ENCODE measurements at places on chromosomes 11 and 22.

GRCh38 chr11:107549253-107549953 lies 16.1 kb downstream of the ALKBH8 start:
- DNase-seq = peak; percentile 20

DNA sequence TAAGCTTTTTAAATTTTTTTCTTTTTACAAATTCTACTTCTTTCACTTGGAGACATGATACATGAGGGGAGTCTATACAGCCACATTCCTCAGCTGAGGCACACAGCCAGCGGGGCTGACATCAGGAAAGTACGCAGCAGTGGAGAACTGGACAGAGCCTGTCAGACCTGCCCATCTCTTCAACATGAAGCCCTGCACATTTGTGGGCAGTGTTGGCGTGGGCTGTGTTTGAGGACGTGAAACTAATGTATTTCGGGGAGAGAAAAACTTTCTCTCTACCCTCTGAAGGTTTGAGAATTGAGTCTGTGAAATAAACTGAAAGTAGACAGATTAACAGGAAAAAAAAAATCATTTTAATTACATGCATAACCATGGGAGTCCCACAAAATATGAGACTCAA lies 84.8 kb upstream of the HTATIP2 start:
- no peak for DNase-seq

GRCh38 chr11:128898580-128899344 lies 7.6 kb downstream of the KCNJ5 start:
- no peak for DNase-seq

DNA sequence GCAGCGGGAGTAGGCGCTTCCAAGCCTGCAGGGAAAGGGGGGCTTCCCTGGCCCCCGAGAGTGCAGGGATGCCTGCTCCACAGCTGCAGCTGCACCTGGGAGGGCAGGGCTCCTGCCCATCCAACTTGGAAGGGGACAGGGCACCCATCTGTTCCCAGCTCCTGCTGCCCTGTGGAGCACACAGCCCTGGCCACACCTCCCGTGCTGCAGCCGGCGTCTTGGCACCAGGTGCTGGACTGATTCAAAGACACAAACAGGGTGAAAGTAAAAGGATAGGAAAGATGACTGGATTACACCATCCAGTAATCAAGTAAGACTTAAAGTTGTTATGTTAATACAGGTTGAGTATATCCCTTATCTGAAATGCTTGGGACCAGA lies 14.8 kb downstream of the NPAT start:
- DNase-seq = no peak

DNA sequence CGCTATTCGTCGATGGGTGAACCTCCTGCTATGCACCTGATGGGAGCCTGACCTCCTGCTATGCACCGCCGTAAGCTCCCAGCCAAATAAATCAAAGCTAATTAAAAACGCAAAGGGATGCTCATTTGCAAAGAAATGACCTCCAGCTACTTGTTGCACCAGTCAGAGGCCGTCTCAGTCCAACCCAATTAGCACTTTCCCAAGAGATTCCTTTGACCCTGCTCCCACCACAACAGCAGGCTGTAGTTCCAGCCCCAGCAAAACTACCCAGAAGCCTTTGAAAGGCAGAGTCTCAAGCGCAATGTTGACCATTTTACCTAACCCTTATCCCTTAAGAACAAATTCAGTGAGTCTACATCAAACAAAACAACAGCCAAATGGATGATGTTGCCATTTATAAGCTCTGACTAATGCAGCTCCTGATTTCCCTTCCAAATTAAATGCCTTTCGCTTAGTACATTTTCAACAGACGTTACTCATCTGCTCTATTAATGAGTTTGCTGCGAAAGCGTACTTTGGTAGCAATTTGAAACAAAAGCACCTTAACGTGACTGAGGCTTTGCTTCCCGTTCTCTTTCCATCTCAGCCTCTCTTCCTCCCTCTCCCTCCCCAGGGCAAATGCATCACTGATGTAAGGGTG lies 17.2 kb upstream of the BSX start:
- DNase-seq = no peak

GRCh38 chr22:37310075-37310606 lies 27.8 kb downstream of the CYTH4 start:
- DNase-seq = no peak

- no peak for DNase-seq
Measured at GRCh38 chr11:63951779-63952536, 13.2 kb downstream of the NAA40 start.

GRCh38 chr11:2298795-2299761 lies 2.6 kb downstream of the C11orf21 start:
- DNase-seq = no peak

DNA sequence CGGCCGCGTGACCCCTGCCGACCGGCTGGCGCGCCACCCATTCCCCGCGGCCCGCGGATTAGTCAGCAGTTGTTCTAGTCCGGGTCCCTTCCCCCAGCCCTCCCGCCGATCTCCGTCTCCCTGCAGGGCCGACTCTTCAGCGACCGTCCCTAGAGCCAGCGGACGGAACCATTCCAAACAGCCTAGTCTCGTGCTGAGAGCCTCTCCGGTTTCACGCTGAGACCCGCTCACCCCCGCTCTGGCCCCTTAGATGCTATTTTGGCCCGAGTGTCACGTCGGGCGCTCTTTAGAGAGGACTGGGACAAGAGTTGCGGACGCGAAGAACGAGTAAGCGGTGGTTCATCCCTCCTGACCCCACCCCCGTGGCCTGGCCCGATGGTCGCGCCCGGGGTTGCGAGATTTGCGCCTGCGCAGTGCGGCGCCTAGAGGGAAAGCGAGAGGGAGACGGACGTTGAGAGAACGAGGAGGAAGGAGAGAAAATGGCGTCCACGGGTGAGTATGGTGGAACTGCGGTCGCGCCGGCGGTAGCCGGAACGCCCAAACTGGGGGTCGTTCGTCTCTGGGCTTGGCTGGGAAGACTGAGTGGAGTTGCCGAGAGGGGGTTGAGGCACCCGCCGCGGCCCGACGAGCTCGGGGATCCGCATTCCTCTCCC lies at the start of the genes EWSR1 and RHBDD3:
Gene EWSR1, plus strand, starts transcription at position 411 of the 653 bp plus-strand sequence. Its CDS starts 69 bp downstream, at position 480.
Gene RHBDD3, minus strand, starts transcription at position 124 of the 653 bp plus-strand sequence. CDS start 2,355 bp downstream, outside the sequence.
- DNase-seq = peak; percentile 93

- no peak for DNase-seq
Measured at GRCh38 chr11:33907421-33907820, 15.5 kb upstream of the LMO2 start.

GRCh38 chr11:57181678-57182305 lies at the start of gene LRRC55:
Gene LRRC55, plus strand, starts transcription at chr11:57181953. Its CDS starts 70 bp downstream, at chr11:57182023.
- no peak for DNase-seq

DNA sequence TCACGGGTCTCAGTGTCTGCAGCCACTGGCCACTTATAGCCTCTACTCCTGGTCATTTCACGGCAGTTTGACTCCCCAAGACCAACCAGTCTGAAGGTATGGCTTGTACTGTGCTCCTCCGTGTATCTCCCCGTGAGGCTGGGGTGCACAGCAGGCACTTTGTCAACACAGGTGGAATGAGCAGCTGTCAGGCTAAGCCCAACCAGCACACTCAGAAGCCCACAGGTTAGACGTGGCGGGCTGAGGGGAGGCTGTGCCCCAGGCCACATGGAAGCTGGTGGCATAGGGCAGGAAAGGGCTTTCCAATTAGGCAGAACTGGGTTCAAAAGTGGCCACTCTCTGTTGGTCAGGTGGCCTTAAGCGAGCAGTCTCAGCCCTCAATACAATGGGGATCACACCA lies 7.0 kb downstream of the TP53I11 start:
- no peak for DNase-seq

DNA sequence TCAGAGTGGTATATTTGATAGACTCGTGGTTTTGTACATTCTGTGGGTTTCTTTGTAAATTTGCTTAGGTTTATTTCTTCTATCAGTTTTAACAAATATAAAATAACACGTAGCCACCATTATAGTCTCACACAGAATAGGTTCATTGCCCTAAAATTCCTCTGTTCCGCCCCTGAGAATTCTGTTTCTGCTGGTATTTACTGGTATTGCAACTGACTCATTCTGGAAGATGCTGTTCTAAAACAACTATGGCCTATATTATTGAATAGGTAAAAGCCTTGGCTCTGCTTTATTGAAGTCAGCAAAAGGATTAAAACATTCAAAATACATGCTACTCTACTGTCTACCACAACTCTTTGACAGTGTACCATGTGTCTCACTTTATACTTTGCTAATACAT lies 119.1 kb upstream of the CHORDC1 start:
- no peak for DNase-seq

DNA sequence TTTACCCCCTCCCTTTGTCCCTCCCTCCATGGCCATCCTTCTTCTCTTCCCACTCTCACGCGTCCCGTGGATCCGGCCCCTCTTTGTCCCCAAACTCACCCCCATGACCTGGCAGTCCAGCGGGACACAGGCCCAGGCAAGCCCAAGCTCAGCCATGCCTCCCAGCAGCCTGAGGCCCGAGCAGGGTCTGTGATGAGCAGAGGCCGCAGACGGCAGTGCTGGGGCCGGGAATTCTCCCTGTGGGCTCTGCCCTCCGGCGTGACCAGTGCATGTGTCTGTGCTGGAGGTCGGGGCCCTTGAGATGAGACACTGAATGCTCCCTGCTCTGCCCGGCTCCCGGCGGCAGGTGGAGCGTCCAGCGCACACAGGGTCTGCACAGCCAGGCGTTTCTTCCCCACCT lies 237.9 kb downstream of the BRD1 start:
- DNase-seq = no peak

Measured in effector CD4-positive, alpha-beta T cell (primary cell).